ENCODE measurements at places on chromosomes 3 and 15.

- no peak for DNase-seq
Measured at GRCh38 chr3:11606865-11607440, 36.8 kb downstream of the VGLL4 start.

- no peak for DNase-seq
Measured at GRCh38 chr3:73419179-73419803, 205.4 kb downstream of the PDZRN3 start.

DNA sequence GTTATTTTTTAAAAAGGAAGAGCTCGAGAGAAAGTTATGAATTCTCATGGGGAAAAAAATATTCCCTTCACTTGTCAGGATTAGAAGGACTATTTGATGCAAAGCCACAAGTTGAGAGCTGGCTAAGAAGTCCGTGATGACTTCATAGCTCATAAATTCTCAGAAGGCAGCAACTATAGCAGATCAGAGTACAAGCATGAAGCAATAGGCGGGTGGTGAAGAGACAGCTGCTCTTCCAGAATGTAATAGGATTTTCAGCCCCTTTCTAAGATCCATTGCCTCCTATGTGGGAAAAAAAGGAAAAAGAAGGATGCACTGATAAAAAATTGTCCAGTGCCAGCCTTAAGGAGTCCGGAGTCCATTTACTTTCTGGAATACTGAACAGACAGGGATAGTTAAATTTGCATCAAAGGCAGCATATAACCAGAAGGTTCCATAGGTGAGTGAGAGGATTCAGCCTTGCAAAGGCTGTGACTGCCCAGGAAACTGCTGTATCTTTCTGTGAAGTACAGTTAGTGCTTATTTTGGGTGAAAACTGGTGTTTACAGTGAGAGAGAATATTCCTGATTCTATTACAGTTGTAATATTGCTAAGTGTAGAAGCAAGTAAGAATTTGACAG lies 929.5 kb upstream of the ALCAM start:
- DNase-seq = no peak

- DNase-seq = peak; percentile 66
Measured at GRCh38 chr15:31304751-31305365, 21.8 kb upstream of the KLF13 start.

DNA sequence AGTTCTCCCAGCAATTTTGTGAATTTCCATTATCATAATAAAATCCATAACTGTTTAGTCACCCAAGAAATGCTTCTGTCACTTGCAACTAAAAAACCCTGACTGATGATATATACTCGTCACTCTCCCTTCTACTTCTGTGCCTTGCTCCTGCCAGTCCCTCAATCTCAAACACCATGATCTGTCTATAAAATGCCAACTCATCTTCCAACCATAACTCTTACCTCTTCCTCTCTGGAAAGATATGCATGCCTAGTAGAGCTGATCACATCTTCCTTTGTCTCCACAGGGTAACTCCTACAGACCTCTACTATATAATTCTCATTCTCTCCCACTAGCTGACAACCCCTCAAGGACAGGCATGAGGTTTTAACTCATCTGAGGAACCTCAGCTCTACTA lies 5.2 kb upstream of the VEPH1 start:
- DNase-seq = no peak
